Muscle of leg (tissue), 16 donors: ENCODE measurements at places on chromosomes 7 and 10. TPM values are rescaled to one million over a fixed set of nuclear protein-coding genes. Genes with fewer than 3 reads are reported as not detected.
A peak's percentile ranks its signal among the peaks of the same experiment; 100 is the strongest.

- peak; percentile 19 for DNase-seq
These were observed 36.6 kb downstream of the ERCC6 start for GRCh38 chr10:49502358-49502757.

DNA sequence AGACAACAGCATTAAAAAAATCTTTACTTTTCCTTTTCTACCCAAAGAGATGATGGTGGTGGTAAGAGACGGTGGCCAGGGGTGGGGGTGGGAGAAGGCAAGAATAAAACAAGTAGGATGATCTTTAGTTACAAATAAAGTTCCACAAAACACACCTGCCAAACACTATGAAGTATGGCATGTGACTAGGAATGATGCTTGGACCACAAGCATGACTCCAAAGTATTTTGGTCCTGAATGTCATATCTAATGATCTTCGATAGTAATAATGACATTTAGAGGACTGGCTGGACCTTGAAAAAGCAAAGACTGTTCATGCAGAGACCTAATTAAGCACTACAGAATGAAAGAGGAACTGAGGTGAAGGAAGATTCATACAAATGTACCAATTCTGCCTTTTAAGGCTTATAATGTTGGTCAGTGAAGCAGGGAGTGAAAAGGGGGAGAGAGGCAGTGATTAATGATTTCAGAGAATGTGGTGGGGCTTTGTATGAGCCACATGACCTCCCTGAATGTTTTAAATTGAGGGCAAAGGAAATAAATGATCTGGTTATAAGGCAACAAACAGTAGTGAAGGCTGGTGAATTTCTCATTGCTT, 29.6 kb upstream of the DKK1 start:
- no peak for DNase-seq

DNA sequence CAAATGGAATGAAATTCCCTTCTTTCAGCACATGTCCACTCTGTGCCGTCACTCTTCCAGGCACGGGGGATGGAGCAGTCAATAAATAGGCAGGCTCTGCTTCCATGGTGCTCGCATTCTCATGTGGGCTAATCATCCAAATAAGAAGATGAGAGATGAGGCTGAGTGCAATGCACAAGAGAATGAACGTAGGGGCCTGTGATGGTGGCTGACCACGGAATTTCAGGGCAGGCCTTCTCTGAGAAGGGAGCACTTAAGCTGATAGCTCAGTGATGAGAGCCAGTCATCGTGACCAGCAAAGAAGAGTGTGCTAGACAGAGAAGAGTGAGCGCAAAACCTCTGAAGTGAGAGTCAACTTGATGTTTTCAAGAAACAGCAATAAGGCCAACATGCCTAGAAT, 47.9 kb downstream of the TAF3 start:
- no peak for DNase-seq

DNA sequence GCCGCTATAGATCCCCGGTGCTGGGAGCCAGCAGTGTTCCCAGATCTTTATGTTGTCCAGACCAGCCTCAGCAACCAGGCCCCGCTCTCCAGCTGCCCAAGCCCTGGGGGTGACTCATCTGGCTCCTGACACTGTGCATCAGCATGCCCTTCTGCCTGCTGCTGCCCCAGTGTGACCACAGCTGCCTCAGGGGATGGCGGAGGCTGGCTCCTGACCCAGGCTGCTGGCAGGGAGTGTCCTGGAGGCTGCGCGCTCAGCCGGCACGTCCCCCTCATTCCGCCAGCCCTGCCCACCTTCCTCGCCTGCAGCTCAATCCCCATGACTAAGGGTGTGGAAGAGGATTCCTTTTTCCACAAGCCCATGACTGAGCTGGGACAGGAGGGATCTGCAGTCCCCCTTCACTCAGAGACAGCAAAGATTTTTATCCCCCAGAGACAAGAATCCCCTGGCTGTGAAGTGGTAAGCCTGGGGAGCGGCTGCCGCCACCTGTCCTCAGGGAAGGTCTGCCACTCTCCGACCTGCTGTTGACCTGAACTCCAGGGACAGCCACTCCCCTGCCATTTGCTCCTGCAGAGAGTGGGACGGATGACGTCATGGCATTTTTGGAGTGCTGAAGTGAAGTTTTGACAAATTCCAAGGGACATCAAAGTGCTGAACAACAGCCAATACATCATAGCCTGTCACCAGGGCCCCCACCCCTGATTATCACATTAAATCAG, 182.8 kb upstream of the BMPER start:
- peak; percentile 78 for DNase-seq

DNA sequence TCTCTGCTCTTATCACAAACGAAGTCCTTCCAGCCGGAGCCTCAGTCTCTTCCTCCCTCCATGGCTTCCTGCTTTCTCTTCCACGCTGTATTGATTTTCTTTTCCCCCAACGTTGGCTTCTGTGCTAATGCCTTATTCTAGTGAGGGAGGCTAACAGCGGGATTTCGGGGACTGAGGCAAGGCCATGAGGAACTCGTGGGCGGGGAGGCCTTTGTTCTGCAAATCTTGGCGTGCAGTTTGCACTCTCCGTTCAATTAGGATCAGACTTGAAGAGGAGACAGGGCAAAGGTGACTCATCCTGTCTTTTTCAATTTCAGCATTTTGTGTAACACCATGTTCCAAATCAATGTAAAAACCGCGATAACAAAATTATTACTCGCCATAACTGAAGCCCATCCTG, 25.3 kb downstream of the EN2 start:
- DNase-seq = no peak

Gene EMX2
- 9.7 TPM for polyA plus RNA-seq

GRCh38 chr7:112654322-112655216, 135.6 kb downstream of the TMEM168 start:
- no peak for DNase-seq

Gene MYO3A
- 0.41 TPM for polyA plus RNA-seq

Gene C10orf143
- polyA plus RNA-seq = 3.1 TPM

Gene OR2A12
- polyA plus RNA-seq = not detected

Gene CYP3A4
- polyA plus RNA-seq = 0.23 TPM

DNA sequence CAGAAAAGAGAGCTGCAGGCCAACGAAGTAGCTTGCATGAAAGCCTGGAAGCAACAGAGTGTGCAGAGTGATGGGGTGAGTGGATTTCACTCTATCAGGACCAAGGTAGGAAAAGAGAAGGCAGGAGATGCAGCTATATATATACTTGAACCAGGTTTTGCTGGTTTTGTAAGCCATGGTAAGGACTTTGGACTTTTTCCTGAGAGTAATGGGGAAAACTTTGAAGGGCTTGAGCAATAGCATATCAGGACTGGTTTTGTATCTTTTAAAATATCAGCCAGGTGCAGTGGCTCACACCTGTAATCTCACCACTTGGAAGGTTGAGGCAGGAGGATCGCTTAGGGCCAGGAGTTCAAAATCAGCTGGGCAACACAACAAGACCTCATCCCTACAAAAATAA, 120.6 kb upstream of the NRP1 start:
- no peak for DNase-seq

DNA sequence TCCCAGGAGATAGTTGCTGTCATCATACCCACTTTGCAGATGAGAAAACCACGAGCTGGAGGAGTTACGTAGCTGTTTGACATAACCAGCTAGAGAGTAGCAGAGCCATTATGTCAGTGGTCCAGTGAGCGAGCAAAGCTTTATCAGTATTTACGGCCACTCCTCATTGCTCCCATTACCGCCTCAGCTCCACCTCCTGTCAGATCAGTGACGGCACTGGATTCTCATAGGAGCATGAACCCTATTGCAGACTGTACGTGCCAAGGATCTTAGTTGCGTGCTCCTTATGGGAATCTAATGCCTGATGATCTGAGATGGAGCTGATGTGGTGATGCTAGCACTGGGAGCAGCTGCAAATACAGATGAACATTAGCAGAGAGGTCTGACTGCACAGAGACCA, 9.2 kb upstream of the SFMBT2 start:
- no peak for DNase-seq

DNA sequence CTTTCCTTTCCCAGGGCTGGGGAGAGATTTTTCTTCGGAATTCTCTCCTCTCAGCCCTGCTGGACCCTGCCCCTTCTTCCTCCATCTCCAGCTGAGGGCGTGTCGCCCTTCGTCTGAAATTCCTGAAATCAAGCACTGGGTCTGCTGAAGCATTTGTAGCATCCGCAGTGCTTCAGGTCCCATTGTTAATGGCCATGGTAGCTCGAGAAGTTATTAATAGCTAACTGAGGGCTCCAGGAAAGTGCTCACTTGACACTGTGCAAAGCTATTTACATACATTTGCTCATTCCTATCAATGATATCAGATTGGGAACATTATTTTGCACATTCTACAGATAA, 515 bp downstream of the FAM149B1 start:
- DNase-seq = no peak

Gene TMEM213
- polyA plus RNA-seq = 0.18 TPM

DNA sequence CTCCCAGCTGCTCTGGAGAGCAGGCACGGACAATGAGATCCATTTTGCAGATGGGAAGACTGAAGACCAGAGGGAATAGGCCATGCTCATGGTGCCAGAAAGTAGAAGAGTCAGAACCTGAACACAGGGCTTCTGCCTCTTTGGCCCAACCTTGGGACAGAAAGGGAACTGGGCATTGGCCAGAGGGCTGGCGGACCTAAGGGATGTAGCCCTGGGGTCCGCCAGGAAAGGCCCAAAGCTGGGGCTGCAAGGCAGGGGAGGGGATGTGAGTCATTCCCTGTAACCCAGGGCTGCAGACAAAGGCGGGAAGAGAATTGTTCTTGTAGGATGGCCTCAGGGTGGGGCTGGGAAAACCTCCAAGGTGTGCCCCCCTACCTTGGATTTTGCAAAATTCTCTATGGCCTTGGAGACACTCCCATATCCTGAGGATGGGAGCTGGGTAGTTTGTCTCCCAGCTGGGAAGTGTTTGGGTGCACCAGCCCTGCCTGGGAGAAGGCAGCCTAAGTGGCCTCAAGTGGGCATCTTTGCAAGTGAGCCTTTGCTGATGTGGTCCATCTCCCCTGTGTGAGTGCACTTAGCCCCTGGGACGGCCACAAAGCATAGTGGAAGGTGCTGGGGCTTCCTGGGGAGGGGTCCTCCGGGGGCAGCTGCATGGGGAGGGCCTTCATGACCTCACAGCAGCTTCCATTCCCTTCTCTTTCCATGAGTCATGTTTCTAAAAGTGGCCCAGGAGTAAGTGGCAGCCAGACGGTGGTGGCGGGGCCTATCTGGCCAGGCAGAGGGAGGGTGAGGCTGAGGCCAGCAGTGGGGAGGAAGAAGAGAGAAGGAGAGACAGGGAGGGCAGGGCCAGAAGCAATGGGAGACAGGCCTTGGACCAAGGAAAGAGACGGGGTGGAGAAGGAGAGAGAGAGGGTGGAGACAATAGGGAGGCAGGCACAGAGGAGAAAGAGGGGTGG, 9.2 kb downstream of the AQP1 start:
- peak; percentile 87 for DNase-seq

Gene MLXIPL
- 0.12 TPM for polyA plus RNA-seq

- DNase-seq = no peak
These were observed 49.8 kb downstream of the SPOCK2 start for GRCh38 chr10:72038458-72039001.

- DNase-seq = no peak
These were observed 57.2 kb downstream of the ENTPD1 start for GRCh38 chr10:95813054-95813685.

Gene WDR37
- polyA plus RNA-seq = 11.1 TPM

DNA sequence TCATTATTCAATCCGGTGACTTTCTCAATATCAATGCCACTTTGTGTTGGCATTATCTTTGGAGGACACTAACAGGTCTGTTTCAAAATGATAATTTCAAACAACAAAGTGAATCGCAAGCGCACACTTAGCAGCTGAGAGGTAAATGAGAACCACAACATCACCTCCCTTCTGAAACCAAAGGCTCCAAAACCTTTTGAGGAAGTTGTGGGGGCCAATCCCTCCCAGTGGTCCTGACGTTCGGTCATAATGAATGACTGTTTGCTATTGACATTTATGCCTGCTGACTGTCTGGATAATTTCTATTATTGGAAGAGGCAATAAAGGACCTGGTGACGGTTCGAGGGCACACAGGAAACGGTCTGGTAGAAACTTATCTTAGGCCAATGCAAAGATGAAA, 1.8 kb downstream of the ADARB2 start:
- no peak for DNase-seq

DNA sequence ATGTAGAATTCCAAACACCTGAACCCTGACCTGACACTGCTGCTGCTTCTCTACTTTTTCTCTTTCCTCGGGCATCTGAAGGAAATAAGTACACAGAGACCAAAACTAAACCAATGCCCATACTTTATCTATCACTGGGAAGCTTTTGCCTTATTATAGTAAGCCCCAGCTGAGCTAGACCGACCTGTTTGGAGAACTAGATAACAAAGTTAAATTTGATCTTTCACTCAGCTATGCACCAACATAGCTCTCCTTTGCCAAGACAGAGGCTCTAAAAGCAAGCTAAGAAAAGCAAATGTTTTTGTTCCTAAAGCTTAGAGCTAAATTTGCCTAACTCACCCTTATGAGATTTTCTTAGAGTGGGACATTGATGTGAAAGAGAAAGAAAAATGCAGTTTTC, 39.1 kb downstream of the NHLRC2 start:
- no peak for DNase-seq

GRCh38 chr7:151411551-151411950, 1.7 kb upstream of the WDR86 start:
- no peak for DNase-seq

Gene OR9A4
- polyA plus RNA-seq = not detected

DNA sequence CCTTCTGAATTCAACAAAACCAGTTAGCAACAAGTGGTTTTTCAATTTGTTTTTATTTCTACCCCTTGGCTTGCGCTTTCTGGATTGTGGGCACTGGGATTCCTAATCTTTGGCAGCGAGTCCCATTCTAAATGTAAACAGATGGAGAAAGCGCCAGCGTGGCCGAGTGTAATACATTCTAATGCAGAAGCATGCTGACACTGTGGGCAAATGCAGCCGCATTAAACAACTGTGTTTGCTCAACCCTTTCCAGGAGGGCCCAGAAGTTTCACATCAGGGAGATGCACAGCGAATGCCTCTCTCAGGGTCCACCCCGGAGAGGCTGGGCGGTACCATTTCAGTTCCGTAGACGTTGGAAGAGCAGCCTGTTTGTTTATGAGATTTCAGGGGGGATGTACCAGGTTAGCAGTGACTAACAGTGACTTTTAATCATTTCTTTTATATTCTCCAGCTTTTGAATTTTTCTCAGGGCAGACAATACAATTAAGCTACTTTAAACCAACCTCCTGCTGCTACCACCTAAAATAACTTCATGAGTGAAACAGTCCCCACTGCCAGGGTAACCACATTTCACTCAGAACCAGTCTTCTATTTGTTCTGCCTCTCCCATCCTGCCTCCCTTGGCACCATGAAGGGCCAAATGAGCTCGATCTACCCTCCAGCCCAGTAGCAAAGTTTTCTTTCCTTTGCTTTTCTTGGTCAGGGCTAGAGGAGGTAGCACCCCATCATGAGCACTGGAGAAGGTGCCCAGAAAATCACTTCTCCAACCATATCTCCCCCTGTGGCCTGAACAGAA, 164.2 kb upstream of the ITGB1 start:
- DNase-seq = peak; percentile 88

Gene NYAP1
- polyA plus RNA-seq = 2.5 TPM
